ENCODE measurements at places on chromosomes 5 and 9.

GRCh38 chr9:9913276-9913832 is 699.4 kb downstream of the PTPRD start:
- no peak for DNase-seq

- DNase-seq: peak; percentile 54
These were observed 139.8 kb upstream of the RPS23 start for GRCh38 chr5:82417776-82418607.

DNA sequence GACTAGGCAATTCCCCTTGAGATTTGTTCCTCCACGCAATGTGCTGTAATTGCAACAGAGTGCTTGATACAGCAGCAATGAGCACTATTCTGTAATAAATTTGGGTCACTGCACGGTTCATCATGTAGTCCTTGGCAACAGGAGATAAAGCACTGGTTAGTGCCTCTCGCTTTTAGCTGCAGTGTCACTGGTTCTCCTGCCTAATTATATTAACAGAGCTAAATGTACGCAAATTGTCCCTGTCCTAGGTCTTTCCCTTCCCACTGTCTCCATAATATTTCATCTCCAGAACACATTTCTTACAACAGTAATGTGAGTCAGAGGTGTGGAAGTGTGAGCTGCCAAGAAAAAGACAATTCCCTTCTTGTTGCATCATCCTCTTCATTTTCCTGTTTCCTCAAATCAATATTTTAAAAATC is 553.1 kb downstream of the ZNF608 start:
- DNase-seq: peak; percentile 81

DNA sequence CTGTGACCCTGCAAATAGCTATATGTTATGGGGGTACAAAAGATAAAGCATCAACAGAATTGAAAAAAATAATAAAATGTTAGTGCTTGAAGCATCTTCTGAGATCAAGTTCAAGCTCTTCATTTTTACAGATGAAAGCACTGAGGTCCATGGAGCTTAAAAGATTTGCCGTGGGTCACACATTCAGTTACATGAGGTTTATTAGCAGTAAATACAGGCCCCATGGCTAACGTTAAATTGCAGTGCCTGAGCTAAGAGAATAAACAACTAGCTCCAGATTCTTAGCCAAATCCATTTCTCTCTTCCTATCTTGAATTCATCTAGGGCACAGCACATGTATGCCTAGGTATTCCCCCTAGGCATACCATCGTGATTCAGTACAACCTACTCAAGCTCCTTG is 2052.7 kb upstream of the C9orf72 start:
- DNase-seq: no peak

- no peak for DNase-seq
These were observed 124.9 kb downstream of the MRPS30 start for GRCh38 chr5:44933686-44934085.

GRCh38 chr5:142210864-142211412 is 102.4 kb downstream of the NDFIP1 start:
- DNase-seq: no peak

DNA sequence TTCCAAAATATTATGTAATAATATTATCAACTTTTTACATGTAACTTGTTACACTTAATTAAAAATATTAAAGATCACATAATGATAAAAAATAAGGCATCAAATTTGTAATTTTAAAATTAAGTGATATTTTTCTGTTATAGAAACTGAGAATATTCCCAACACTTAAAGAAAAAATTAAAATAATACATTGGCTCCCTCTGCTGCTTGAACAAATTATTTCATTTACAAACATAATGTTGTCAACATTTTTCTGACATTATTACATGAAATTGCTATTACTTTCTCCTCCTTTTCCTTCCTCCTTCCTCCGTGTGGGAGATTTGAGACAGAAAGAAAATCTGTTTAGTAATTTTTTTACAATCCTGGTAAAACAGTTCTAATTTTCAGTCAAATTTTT is 42.3 kb downstream of the RNF180 start:
- peak; percentile 31 for DNase-seq

- DNase-seq: no peak
These were observed 1.9 kb downstream of the MTAP start for GRCh38 chr9:21804331-21804730.

GRCh38 chr9:109950710-109951443 is 170.9 kb downstream of the PALM2AKAP2 start:
- no peak for DNase-seq

DNA sequence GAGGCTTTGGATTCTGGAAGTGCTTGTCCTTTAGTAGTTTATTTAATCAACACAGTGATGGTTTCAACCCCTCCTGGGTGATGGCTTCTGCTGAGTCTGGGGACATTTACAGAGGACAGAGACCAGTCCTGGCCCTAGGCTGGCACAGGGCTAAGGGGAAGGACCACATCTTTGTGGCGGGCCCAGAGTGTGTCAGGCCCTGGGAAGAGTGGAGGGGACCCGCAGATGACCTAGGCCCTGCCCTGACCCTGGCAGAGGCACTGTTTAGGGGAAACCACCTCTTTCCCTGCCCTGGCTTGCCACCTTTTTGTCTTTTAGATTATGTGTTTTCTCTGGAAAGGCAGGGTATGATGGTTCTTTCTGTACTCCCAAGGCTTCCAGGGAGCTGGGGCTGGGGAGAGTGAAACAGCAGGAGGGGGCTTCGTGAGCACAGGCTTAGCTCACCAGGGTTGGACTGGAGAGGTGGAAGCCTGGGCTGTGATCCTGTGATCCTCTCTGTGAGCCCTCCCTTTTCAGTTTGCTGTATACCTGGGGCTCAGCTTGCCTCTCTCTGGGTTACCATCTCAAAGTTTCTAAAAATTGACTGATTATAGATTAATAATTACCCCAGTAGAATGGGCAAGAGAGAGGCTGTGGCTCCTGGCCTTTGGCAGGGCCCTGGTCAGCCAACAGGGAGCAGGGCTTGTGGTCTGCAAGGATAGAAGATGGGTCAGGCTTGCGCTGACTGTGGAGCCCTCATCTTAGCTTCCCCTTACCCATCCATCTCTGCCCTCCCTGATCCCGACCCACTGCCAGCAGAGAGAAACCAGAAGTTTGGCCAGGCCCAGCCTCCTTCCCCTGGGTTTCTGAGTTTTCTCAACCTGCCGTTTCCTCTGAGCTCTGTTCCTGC is 1.7 kb upstream of the SYNPO start:
- DNase-seq: no peak

DNA sequence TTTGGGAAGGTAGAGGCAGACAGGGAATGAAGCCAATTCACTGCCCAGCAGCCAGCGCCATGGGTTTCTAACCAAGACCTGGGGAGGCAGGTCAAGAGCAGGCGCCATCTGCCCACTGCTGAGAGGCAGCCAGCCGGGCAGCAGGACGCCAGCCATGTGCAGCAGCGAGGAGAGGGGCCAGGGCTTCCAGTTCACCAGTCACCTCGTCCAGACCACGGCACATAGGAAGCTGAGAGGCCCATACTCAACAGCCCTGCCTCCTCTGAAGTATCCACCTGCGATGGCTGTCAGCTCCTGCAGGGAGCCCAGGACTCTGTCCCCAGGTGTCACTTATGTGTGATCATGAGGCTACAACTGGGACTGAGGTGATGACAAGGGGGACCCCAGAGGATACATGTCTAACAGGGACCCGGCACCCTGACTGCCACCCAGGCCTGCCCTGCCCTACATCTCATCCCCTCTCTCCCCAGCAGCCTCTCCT is 30.1 kb downstream of the IPPK start:
- no peak for DNase-seq

DNA sequence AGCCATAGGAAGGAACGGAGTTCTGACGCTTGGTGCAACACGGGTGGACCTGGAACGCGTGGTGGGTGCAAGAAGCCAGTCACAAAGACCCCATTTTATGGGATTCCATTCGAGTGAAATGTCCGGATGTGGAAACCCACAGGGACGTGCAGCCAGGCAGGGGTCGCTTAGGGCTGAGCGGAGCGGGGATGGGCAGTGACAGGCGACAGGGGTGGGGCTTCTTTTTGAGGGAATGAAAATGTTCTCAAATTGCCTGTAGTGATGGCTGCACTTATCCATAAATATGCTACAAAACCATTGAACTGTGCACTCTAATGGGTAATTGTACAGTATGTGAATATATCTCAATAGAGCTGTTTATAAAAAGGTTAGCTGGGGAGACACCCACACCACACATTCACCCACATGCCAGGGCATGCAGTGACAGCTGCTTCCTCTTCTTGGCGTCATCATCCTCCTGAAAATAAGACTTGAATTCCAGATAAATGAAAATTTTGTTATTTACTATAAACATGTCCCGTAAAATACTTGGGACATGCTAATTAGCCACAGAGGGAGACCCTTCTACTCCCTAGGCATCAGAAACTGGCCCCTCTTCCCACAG is 71.3 kb upstream of the OLFM1 start:
- no peak for DNase-seq

DNA sequence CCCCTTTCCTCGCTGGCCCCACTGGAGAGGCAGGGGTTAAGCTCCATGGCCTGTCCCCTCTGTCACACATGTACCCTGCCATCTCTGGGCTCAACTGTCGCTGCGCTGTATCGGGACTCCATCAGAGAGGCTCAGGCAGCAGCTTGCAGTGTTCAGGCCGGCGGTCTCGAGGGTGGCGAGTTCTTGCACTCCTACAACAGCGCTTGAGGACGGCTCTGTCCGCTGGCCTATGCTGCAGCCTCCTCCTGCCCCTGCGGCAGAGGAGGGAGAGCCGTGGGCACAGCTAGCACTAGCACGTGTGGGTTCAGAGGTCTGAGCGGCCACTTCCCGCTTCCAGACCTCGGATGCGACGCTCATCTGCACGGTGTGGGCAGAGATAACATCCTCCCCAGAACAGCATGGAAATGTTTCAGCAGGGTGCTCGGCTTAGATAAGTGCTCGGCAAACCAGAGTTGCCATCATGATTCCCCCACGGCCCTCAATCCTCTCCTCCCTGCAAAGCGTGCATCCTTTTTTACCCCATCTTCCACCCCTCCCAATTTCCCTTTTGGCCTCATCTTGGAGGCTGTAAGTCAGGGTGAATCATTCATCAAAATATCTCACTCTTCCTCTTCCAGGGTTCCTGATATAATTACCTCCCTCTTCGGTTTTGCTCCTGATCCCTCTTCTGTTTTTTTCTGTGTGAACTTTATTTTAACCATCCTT is 41.9 kb upstream of the FUBP3 start:
- peak; percentile 8 for DNase-seq

DNA sequence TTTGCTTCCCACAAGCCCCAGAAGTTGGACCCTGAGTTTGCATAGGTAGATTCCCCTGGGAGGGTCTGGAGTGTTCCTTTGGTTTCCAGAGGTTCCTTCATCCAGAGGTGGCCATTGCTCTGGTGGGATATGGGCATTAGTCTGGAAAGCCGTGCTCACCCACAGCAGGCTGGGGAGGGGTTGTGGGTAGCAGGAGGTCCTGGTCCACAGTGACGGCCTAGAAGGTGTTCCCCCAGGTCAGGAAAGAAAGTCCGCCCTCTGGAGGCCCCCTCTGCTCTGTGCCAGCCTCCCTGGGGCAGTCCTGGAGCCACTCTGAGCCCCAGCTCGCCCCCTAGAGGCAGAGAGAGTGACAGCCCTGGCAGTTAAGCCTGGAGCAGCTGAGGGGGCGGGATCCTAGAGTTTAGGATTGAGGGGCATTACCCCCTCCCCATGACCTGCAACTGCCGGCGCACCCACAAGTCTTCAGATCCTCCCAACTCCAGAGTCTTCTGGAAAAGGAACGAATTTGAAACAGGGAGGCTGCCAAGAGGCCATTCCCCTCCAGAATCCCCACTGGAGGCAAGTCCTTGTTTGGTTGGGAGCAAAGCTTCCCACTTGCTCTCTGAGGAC is 36.8 kb downstream of the NDST1 start:
- peak; percentile 69 for DNase-seq

DNA sequence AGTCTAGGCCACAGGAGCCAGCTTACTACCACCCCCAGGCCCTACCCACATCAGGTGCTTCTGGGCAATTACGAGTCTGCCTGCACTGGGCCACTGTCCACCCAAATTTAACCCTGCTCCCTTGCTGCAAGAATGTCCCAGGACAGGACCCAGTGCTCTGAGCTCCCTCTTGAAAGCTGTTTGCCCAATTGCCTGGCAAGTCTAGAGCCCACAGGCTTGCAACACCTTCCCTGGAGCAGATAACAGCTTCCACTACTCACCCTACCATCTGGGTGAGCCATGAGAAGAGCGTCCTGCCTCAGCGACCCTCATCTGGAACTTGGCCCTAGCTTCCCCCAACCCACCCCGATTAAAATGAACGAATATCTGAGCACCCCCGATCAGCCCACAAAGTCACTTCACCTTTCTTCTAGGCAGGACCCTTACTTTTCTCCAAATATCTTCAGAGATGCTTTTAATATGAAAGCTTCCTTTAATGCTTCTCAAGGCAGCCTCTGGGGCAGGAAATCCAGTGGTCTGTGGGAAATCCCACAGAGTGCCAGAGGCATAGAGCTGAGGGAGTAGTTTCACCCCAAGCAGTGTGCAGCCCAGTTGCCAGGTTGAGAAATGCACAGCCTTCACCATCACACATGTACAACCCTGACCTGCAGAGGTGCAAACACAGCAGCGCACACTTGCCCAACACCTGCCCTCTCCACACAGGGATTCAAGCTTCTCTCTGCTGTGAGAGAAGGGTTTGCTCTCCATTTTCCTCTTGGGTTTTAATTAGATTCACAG is 10.6 kb downstream of the ACSL6 start:
- DNase-seq: no peak

- no peak for DNase-seq
These were observed 34.8 kb upstream of the IFNK start for GRCh38 chr9:27489087-27489876.

DNA sequence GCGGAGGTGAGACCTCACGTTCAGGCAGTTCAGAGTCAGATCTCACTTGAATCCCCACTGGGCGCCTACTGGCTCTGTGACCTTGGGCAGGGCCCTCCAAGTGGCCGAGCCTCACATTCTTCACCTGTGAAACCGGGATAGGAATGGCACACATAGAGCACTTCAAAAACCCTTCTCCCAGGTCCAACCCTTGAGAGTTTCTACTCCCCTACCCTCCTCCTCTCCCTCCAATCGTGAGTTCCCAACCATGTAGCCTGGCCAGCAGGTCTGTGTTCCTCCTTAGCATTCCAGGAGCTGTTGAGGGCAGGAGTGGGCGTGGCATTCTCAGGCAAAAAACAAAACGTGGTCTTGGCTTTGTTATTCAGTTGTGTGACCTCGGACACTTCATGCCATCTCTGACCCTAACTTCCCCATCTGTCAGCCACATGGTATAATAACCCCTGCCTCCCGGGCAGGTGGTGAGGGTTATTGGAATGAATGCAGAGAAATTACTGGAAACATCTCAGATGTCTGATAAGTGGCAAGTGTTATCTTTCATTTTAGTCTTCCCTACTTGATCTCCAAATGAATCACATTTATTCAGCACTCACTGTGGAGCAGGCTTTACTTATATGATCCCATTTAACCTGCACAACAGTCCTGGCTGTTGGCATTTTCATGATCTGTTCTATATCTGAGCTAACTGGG is 112.8 kb upstream of the BOD1 start:
- no peak for DNase-seq
